ENCODE measurements at places on chromosomes 7 and 10. TPM values are rescaled to one million over a fixed set of nuclear protein-coding genes. Genes with fewer than 3 reads are reported as not detected.
A peak's percentile ranks its signal among the peaks of the same experiment; 100 is the strongest.

DNA sequence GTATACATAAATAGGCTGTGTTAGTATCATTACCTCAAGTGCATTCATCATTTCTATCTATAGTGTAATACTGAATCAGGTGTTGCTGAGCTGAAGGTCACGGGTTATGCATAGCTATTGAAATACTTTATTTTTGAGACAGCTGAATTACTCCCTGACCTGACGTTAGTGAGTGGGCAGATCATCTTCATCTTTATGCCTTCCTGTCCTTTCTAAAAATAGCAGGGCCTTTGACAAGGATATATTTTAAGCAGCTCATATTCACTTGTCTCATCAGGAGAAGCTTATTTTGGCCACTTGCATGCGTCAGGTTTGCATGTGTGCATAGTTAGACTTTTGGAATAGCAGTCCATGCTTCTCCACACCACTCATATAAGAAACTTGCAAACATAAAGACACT lies 63.6 kb upstream of the DKK1 start:
- no peak for DNase-seq

GRCh38 chr7:19663816-19664462 lies 44.9 kb downstream of the POLR1F start:
- DNase-seq = no peak

Gene ABCC2
- 0.90 TPM for total RNA-seq

Gene PAPSS2
- total RNA-seq = 16.6 TPM

Gene NUTM2A
- total RNA-seq = 0.10 TPM

DNA sequence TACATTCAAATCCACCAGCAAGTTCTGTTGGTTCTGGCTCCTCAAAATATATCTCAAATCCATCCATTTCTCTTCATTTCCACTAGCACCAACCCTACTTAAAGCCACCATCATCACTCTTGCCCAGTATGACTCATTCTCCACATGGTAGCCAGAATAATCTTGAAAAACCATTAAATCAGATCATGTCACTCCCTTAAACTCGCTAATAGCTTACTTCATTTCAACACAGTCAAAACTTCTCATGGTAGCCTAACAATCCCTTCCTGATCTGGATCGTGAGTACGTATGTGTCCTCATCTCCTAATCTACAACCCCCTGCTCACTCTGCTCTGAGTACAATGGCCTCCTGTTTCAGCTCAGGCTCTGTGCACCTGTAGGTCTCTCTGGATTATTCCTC lies 8.7 kb downstream of the EPC1 start:
- peak; percentile 17 for DNase-seq

Gene SLC16A9
- 0.73 TPM for total RNA-seq

- DNase-seq = peak; percentile 77
Observed at GRCh38 chr10:71998840-71999194, 34.6 kb downstream of the CHST3 start.

Gene CYP26C1
- total RNA-seq = not detected

DNA sequence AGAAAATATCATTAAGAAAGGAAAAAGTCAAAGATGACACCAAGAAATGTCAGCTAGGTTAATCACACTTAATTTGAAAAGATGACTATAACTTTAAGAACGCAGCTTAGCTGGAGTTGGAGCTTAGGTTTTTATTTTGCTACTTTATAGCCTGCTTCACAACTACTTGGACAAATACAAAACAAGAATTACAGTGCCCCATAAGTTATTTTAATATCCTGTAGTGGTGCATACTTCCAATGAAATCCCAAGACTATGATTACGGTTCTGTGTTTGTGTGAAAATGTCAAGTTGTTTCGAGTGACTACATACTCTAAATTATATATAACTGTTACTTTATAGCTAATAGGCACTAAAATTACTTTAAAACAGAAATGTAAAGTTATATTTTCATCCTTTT lies 244.6 kb upstream of the MGMT start:
- no peak for DNase-seq

DNA sequence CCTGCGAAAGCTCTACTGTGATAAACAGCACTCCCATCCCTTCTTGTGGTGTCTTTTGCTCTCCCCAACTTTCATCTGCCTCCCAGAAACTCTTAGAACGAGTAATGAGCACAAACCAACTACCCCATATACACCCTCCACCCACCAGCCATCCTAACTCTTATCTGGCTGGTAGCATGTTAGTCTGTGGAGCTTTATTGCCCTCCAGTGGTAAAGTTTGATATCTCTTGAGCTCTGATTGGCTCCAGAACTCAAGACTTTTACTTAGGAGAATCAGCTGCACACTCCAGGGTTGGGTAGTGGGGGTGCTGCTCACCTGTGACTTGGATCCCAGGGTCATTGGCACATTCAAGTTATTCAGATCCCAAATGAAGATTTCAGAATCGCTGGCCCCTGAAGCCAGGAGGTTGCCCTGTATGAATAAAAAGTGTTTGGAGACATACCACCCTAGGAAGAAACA lies 10.9 kb downstream of the SEC31B start:
- peak; percentile 57 for DNase-seq

DNA sequence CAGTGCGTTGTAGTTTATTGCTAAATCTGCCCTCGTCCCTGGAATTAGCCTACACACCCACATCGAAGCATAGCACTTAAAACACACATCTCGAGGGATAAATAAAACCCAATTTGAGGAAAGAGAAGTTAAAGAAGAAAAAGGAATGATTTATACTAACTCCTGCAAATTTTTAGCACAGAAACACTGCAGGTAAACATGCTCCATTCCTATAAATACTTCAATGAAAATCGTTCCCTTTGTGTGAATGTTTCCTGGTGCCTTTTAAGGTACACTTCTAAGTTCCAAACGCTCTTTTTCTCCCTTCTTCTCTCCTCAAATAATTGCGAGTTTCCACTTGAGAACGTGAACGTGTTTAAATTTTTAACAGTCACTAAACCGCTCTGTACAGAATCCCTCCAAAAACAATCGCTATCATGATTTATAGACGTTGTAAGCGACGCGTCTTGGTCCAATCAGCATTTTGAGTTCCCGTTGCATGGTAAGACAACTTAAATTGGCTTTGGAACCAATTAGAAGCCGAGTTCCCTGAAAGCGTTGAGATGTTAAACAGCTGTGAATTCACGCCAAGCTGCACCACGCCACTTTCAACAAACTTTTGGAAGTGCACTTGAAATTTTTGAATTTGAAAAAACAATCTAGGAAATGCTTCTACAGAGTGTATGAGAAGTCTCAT lies 12.5 kb upstream of the EBLN1 start:
- peak; percentile 66 for DNase-seq

- DNase-seq = peak; percentile 56
Observed at GRCh38 chr7:123865517-123866117, 20.6 kb downstream of the HYAL4 start.

Gene ATRNL1
- 1.2 TPM for total RNA-seq

DNA sequence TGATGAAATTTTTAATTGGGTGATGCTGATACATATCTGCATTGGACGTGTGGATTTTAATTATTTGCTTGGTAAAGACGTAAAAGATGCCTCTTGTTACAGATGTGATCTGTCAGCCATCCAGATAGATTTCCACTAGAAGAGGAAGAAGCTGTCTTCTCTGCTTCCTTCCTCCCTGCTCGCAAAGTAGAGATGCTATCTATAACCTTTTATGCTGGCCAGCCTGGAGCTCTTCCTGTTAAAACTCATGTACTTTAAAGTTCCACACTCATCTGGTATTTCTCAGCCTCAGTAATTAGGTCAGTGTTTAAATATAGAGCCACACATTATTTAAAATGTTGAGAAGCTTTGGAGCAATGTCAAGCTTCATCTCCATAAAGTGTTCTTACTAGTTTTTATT lies 51.2 kb upstream of the TMEM229A start:
- DNase-seq = no peak

Gene AZGP1
- not detected for total RNA-seq

Gene FANK1
- total RNA-seq = 0.42 TPM
